Hypothalamus (tissue), 51 donors: ENCODE measurements at places on chromosomes 6 and 20.
A peak's percentile ranks its signal among the peaks of the same experiment; 100 is the strongest.

DNA sequence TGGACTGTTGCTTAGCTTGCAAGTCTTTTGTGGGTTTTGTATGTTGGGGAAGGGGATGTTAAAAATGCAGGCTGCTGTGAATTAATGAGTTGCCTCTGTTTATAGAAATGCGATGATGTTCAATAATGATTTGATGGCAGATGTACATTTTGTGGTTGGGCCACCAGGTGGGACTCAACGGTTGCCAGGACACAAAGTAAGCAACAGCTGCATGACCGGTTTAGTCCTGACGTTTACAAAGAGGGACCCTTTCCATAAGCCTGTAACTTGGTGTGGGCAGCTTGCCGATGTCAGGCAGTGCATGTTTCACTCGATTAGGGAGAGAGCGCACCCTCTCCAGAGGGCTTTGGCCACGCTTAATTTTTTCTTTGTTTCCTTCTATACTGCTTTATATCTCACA lies 1.3 kb downstream of the BTBD3 start:
- peak; percentile 30 for DNase-seq

DNA sequence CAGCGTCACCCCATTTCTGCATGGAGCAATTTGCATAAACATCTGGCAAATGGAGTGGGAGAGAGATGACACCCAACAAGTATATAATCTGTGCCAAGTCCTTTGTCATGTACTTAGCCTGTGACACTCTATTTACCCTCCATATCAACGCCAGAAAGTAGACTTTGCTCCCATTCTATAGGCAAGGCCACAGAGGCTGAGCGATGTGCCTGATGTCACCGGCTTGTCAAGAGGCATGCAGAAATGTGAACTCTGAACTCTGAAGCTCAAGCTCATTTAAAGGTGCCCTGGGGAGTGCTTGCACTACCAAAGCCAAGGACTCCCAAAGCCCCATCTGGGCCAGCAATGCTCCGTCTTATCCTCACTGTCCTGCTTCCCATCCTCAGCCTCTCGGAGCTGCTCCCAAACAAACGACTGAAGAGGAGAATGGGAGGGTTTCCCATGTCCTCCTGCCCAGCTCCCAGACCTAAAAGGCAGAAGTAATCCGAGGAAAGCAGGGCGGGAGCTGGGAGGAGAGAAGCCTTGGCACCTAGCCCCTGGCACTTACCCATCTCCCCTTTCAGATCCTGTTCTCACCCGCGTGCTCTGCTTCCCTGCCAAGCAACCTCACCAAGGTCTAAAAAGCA lies 9.2 kb downstream of the CPNE5 start:
- DNase-seq: peak; percentile 75

DNA sequence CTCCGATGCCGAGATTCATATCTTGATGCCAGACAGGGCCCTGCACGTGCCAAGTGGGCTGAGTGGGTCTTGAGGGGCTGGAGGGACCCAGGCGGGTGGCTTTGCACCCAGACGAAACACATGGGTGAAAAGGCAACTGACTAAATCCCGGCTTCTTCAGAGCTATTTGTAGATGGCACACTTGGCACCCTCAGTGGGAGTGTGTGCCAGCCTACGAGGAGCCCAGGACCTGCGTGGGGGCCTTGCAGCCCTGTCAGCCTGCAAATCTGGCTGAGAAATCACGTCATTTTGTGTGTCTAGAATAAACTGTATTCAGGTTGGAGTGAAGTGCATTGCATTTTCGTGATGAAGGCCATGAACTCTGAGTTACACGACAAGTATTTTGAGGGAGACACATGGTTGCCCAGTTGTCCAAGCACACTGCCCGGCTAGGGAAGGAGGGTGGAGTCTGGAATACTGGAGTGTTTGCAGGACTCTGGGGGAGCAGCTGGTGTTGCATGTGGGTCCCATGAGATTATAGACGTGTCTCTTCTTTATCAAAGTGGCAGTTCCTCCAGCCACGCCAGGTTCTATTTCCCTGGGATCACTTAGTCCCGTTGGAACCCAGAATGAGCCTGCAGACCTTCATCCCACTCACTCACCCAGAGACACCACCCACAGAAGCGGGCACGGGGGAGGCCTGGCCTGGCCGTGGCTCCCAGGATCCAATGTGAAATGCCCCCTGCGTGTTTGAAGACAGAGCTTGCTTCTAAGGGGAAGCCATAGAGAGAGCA lies 60.2 kb downstream of the DLL1 start:
- DNase-seq: no peak

DNA sequence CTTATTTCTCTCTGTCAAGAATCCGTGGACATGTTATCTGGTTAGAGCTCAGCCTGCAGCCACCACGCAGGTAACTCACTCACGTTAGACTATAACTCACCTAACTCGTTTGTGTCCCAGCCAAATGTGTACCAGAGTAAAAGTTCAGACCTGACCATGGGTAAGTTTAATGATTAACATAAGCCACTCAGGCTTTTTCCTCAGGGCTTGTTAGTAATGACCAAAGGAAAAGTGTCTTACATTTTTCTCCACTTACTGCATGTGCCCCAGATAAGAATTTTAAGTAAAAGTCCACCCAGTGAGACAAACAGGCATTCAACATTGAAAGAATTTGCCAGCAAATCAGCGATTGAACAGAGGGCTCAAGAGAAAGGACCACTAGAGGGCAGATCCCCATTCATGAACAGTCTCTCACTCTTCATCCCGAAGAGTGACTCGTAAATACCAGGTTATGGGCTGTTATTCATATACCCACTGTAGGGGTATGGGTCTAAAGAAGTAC lies at the start of gene PKHD1:
Gene PKHD1 (minus strand): TSS at position 116 of the 502 bp plus-strand sequence. CDS start 2,680 bp downstream, outside the sequence.
- no peak for DNase-seq

DNA sequence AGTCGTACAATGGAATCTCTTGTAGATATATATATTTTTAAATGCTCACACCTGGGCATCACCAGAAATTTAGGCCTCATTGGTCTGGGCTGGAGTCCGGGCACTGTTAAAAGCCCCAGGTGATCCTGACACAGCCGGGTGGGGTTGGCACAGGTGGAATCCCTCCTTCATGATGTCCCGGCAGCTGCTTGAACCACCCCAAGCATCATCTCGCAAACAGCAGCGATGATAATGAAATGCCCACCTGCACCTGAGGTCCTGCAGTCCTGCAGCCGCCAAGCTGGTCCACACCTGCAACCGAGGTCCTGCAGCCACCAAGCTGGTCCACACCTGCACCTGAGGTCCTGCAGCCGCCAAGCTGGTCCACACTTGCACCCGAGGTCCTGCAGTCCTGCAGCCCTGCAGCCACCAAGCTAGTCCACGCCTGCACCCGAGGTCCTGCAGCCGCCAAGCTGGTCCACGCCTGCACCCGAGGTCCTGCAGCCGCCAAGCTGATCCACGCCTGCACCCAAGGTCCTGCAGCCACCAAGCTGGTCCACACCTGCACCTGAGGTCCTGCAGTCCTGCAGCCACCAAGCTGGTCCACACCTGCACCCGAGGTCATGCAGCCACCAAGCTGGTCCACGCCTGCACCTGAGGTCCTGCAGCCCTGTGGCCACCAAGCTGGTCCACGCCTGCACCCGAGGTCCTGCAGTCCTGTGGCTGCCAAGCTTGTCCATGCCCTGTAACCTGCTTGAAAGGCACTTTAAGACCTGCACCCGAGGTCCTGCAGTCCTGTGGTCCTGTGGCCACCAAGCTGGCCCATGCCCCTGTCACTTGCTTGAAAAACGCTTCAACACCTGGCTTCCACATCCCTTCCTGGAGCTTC lies 261.2 kb downstream of the DLL1 start:
- DNase-seq: no peak

DNA sequence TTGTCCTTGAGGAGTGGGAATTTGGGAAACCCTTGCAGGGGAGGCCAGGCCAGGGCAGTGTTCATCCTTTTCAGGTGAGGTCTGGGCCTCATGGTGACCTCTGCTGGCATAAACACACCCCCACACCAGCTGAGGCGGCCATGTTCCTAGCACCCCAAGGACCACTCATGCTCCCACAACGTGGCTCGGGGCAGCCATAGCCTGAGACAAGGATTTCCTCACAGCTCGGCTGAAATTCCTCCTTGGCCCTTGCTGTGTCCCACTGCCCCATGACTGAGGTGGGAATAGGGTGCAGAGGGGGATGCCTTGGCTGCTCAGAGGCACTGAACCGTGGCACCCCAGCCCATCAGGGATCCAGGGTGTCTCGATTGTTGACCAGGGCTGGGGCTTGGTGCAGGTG lies 27.3 kb upstream of the SPDEF start:
- DNase-seq: no peak

DNA sequence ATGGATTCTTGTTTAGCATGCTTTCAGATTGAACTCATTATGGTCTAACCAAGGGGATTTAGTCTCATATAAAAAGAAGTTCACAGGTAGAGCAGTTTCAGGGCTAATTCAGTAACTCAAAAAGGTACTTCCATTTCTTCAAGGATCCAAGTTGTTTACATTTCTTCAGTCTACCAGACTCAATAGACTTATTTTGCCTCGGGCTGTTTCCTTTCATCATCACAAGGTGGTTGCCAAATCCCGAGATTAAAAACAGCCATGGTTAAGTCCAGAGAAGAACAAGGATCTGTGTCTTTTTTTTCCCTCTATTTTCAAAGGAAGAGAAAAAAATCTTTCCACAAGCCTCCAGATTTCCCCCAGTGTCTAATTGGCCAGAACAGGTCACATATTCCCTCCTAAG lies 69.8 kb upstream of the SNX9 start:
- no peak for DNase-seq

DNA sequence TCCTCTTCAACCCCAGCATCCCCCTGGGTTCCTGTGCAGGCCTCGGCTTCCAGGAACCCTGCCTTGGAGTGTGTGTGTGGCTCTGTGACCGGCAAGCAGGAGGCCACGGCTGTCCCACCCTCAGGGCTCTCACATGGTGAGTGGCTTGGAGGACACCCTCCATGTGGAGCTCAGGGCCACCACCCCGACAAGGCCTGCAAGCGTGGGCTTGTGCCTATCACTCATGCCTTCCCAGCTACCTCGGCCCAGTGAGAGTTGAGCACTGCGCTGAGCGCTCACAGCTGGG lies 76.7 kb downstream of the DACT2 start:
- DNase-seq: no peak

DNA sequence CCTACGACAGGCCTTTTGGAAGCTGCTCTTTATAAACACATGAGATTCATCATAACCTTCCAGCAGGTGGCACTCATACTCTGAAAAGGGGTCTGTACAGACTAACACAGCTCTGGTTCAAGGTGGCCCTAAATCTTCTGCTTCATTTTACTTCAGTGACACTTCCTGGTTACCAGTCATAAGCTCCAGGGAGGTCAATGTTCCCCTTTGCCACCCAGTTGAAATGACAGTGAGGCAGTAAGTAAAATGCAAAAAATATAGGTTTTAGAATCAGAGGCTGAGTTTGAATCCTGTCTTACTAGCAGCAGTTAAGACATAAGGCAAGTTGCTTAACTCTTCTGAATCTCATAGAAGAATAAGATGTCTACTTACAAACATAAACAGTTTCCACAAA lies 132.8 kb downstream of the CDK19 start:
- DNase-seq: peak; percentile 16

- peak; percentile 19 for DNase-seq
Observed at GRCh38 chr6:44151348-44152108, 7.1 kb upstream of the CAPN11 start.

GRCh38 chr6:159953091-159953601 lies 15.7 kb upstream of the IGF2R start:
- DNase-seq: no peak

DNA sequence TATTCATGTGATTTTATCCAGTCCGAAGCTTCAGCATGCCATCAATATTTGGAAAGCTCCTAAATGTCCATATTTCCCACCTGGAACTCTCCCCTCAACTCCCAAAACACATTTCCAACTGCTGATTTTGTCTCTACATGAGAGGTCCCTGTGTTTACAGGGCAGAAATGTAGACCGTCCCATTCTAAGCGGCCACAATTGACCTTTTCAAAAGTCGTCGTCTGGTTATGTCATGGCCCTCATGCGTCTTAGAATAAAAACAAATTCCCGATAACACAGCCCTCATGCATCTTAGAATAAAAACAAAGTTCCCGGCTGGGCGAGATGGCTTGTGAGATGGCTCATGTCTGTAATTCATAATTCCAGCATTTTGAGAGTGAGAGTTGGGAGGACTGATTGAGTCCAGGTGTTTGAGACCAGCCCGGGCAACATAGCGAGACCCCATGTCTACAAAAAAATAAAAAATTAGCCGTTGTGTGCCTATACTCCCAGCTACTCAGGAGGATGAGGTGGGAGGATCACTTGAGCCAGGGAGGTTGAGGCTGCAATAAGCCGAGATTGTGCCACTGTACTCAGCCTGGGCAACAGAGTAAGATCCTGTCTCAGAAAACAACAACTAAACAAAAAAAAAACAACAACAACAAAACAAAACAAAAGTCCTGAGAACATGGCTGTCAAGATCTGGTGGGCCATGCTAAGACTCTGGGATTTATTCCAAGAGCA lies 6.4 kb upstream of the ZNF217 start:
- DNase-seq: no peak

- DNase-seq: no peak
Observed at GRCh38 chr6:63553900-63554299, 18.4 kb upstream of the LOC128125822 start.

DNA sequence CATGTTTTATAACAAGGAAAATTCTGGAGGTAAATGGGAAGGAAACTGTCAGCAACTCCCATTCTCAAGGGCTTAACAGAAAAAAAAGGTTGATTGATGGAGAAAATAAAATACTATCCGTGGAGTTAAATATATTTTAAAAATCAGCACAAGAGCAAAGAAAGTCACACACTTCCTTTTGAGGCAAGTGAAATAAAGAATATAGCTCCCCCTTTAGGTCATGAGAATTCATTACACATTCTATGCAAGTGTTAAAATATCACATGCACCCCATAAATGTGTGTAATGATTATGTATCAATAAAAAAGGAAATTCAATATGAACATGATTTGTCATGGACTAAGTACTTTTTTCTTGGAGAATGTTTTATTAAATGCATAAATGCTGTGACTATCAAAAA lies 349.2 kb downstream of the TPBG start:
- DNase-seq: no peak

- DNase-seq: no peak
Observed at GRCh38 chr20:55782912-55783253, 222.4 kb downstream of the CBLN4 start.

DNA sequence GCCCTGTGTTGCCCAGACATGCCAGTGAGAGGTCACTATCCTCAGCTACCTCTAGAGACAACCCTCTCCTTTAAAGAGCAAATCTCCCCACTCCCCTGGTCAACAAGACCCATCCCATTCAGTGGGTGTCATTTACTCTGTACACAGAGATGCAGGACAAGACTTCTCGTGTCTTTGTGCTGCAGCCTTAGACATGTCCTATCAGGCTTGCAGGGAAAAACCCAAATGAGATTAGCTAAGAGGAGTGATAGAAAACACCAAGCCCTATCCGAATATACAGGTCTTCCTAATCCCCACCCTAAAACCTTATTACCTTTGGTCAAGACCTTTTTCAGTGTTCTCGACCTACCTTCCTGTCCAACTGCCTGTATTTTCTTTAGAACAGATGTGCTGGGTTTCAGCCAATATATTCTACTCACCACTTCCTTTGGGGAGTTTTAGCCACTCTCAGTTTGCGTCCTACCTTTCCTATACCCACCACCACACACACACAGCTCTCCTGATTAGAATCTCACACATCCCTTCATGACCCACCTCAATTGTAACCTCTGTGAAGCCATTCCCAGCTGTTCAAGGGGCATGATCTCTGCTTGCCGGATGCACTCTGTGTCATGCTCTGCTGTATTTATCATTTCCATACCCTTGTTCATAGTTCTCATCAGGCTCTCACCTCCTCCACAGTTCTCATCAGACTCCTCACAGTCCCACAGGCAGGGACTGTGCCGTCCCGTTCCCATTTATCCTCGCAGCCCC lies 39.7 kb downstream of the TRAM2 start:
- no peak for DNase-seq
